Activated naive CD8-positive, alpha-beta T cell treated with anti-CD3 and anti-CD28 coated beads, Interleukin-2, amount 50 U/mL, for 24 hours (primary cell): ENCODE measurements at places on chromosomes 2 and 18.

DNA sequence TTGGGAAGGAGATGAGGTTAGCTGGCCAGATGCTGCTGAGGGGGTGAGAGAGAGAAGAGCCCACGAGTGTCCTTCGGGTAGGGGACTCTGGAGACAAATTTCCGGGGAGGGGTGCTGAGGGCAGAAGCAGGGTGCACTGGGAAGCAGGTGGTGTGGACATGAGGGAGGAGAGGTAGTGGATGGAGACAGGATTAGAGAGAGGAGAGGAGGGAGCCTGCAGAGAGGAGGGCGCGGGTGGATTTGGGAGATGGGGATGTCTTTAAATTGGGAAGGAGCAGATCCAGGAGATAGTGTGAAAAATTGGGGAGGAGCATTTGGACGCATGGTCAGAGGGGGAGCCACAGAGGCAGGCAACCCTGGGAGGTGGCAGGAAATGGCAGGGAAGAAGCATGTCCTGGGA, 154.7 kb downstream of the DYSF start:
- no peak for DNase-seq

DNA sequence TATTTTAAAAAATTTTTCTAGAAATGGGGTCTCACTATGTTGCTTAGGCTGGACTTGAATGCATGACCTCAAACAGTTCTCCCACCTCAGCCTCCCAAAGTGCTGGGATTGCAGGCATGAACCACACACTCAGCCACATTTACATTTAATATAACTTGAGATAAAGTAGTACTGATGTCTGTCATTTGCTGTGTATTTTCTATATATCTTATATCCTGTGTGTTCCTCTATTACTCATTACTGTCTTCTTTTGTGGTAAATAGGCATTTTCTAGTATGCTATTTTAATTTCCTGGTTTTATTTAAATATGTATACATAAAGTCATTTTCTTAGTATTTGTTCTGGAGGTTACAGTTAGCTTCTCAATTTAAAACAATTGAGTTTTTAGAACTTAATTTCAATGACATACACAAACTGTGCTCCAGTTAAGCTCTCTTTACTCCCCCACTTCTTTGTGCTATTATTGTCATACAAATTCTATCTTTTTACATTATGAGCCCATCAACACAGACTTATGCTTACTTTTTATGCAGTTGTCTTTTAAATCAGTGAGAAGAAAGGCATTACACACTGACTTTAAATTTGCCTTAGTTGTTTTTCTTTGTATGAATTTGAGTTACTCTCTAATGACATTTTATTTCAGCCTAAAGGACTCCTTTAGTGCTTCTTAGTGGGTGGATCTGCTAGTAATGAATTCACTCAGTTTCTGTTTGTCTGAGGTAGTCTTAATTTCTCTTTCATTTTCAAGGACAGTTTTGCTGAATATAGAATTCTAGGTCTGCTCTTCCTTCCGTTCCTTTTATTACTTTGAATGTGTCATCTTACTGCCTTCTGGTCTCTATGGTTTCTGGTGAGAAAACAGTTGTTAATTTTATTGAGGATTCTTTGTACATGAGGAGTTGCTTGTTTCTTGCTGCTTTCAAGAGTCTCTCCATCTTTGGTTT, 6.2 kb upstream of the INPP4A start:
- no peak for DNase-seq

- DNase-seq = no peak
Measured at GRCh38 chr2:134692499-134692898, 26.3 kb downstream of the TMEM163 start.

GRCh38 chr2:241874277-241874925, 4.9 kb downstream of the RTP5 start:
- no peak for DNase-seq

DNA sequence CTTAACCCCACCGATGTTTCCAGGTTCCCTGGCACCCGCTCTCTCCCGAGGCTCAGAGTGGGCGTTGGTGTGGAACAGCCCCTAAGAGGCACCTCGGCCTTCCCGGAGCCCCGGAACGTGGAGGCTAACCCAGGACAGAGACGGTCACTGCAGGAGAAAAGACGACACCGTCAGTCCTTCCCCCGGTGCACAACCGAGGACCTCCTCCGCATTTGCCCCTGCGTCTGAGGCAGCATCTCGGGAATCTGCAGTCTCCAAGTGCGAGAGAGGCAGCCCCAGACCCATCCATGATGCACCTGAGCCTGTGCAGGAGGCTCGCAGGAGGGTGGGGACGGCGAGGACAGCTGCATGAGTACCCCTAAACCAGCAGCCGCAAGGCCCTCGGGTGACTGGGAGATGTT, 204.9 kb upstream of the SALL3 start:
- DNase-seq = no peak

- no peak for DNase-seq
Measured at GRCh38 chr2:24708537-24709152, 84.5 kb downstream of the PTRHD1 start.

- no peak for DNase-seq
Measured at GRCh38 chr2:101692766-101693165, 4.7 kb upstream of the MAP4K4 start.

GRCh38 chr2:31896293-31896692, 114.5 kb downstream of the MEMO1 start:
- no peak for DNase-seq

DNA sequence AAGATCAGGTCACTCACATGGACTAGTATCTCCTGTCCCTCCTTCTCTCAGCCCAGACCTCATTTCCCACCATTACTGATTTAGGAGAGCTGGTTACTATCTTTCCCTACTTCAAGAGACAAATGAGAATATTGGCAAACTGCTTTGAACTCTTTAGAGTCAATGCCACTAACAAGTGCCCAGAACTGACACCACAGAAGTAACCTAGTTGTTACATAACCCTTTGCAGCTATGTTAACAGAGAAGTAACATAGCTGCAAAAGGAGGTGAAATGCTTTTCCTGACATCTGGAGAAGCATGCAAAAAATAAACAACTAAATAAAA, 30.0 kb downstream of the TGFA start:
- DNase-seq = no peak

GRCh38 chr2:53901192-53901591, 41.4 kb upstream of the GPR75 start:
- DNase-seq = no peak

- no peak for DNase-seq
Measured at GRCh38 chr2:217937446-217937845, 65.3 kb downstream of the TNS1 start.

DNA sequence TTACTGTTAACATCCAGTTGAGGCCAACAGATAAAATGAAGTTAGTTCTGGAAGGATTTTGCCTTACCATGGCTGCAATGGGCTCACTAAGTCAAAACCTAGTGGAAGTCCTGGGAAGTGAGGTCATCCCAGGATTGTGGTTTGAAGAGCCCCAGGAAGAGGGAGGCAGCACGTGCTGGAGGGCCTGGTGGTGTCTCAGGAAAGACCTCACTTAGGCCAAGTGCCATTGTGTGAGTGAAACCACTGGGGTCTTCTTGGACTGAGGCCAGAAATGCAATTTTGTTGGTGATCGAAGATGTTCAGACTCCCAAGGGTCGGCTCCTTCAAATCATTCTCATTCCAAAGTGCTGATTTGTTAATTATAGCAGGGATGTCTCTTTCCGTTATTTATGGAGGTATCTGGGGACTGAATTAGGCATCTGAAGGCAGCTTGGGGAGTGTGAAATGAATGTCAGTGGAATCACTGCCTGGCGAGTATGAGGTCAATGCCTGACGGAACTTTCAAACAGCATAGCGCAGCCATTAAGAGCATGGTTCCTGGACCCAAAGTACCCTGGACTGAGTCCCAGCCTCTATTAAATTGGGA, 60.0 kb downstream of the IL1R2 start:
- no peak for DNase-seq

DNA sequence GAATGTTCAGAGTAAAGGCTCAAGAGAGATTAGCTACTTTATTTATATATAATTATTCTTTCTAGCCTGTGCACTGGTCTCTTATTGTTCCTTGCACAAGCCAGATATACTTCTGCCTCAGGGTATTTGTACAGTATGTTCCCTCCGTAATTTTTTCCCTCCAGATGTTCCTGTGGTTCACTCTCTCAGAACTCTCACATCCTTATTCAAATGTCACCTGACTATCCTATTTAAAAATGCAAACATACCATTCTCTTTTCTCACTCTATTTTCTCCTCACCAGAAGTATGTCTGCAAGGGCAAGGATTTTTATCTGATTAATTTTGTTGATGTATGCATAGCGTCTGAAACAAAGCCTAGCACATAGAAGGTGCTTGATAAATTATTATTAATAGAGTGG, 64.0 kb upstream of the CERS6 start:
- DNase-seq = no peak

- DNase-seq = no peak
Measured at GRCh38 chr2:187003038-187003554, 154.1 kb upstream of the ZSWIM2 start.

DNA sequence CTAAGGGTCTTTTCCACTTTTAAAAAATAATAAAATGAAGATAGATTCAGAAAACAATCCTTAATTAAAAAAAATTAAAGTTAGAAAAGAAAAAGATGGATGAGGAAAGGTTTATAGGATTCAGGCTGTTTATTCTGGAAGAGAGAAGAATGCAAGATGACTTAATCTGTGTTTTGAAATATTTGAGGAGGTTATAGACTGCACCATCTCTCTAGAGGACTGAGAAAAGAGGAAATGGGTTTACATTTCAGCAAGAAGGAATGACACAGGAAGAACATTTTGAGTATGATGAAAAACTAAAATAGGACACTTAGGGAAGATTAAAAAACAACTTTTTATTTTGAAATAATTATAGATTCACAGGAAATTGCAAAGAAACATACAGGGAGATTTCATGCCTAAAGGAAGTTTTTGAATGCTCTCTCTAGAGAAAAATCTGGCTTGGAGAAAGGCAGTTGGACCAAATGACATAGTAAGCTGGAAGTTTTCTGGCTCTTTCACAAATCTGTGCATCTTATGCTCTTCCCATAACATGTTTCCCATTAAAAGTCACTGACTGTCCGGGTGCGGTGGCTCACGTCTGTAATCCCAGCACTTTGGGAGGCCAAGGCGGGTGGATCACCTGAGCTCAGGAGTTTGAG, 75.0 kb downstream of the CERS6 start:
- no peak for DNase-seq

DNA sequence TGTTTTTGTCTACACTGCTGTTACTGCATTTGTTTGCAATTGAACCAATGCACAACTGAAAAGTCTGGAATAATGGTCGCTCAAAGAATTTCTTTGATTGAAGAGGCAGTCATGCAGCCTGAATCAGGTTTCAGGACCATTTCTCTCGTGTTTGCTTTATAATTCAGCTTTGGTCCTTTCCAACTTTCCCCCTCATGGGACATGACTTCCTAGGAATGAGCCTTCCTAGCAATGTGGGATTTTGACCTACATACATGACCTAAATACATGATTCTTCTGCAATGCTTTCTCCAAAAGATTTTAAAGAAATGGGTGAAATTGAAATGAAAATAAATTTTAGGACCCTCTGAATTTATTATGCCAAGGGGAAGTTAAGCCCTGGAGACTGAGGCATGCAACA, 197.4 kb downstream of the MREG start:
- DNase-seq = no peak

GRCh38 chr2:68906716-68907115, 35.5 kb upstream of the BMP10 start:
- DNase-seq = no peak

GRCh38 chr2:23760736-23761135, 166.2 kb downstream of the ATAD2B start:
- DNase-seq = no peak

DNA sequence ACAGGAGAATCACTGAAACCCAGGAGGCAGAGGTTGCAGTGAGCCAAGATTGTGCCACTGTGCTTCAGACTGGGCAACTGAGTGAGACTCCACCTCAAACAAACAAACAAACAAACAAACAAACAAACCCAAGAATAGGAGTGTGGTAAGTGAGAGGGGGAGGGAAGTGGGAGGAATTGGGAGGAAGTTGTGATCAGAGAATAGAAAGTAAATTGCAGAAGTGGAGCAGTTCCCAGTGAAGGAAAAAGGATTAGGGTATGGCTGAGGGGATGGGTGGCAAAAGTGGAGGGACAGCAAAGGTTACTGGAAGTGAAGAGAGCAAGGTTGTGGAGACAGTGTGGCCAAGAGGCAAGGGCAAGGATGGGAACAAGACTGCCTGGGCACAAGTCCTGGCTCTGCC, 41.1 kb upstream of the C1GALT1C1L start:
- no peak for DNase-seq

DNA sequence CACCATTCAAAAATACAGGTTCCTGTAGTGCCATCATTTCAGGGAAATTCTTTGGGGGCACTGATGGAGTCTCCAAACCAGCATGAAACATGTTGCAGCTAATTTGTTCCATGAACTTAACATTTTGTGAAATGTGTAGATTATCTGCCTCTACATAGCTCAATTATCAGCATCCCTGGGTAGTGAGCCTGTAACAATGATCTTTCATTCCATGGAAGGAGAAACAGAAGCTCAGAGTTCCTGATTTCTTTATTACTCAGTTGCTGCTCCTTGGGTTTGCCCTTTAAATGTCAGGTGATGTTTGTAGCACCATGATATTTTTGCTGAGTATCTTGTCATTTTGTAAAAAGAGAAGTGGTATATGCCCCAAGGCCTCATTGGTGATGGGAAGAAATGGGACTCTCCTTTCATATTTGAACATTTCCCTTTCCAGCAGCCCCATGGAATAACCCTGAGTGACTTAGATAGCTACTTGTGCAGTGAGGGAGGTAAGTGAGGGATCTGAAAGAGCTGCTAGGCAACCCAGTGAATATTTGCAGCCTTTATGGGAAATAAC, 146.9 kb downstream of the CERS6 start:
- no peak for DNase-seq

GRCh38 chr2:44116319-44116718, 52.4 kb upstream of the PPM1B start:
- no peak for DNase-seq

GRCh38 chr18:57364460-57364859, 12.1 kb downstream of the ST8SIA3 start:
- no peak for DNase-seq

GRCh38 chr2:25743132-25743830, 69.9 kb upstream of the DTNB start:
- DNase-seq = no peak

DNA sequence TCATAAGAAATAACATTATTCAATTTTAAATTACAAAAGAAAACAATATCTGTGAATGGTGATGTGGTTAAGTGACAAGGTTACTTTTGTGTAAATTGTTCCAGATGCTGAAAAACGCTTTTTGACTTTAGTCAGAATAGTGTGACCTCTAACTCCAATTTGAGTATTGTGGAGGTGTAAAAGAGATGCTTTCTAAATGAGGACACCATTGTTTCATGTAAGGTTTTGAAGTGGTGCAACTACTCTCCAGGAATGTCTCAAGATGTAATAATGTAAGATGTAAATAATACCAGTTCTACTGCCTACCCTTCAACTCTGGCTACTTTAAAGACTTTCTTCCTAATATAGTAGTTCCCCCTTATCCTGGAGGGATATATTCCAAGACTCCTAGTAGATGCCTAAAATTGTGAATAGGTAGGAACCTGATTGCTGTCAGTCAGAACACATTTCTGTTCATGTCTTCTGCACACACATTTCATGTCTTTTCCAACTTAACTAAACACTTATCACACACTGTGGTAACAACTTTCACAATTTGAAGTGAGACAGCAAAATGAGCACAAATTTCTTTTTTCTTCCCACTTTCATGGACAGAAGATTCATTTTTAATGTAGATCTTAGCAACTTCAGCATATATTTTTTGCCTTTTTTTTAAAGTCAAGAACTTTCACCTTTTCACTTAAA, 39.1 kb upstream of the PPP1R1C start:
- no peak for DNase-seq

- no peak for DNase-seq
Measured at GRCh38 chr2:217866457-217866856, 136.3 kb downstream of the TNS1 start.
